NCI-H1930 (cell line): ENCODE measurements at places on chromosomes 11 and 22.

GRCh38 chr22:29330753-29331152 lies 15.3 kb upstream of the RASL10A start:
- DNase-seq, result no peak

GRCh38 chr11:63530021-63530420 lies 6.6 kb upstream of the PLAAT4 start:
- DNase-seq, result no peak

DNA sequence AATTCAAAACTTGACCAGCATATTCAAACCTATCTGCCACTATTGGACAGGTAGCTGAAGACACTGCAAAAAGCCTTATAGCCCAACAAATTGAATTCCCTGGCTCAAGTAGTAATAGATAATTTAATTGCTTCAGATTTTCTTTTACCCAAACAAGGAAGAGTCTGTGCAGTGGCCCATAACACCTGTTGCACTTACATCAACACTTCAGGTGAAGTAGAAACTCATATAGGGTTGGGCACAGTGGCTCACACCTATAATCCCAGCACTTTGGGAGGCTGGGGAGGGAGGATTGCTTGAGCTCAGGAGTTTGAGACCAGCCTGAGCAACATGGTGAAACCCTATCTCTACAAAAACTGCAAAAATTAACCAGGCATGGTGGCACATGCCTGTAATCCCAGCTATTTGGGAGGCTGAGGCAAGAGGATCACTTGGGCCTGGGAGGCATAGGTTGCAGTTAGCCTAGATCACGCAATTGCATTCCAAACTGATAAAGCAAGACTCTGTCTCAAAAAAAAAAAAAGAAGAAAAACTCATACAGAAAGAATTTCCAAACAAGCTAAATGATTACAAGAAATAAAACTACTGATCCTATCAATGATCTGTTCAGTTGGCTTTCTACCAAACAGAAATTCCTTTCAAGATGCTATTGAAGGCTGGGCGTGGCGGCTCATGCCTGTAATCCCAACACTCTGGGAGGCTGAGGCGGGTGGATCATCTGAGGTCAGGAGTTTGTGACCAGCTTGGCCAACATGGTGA lies 9.5 kb downstream of the FOLR3 start:
- DNase-seq, result no peak

DNA sequence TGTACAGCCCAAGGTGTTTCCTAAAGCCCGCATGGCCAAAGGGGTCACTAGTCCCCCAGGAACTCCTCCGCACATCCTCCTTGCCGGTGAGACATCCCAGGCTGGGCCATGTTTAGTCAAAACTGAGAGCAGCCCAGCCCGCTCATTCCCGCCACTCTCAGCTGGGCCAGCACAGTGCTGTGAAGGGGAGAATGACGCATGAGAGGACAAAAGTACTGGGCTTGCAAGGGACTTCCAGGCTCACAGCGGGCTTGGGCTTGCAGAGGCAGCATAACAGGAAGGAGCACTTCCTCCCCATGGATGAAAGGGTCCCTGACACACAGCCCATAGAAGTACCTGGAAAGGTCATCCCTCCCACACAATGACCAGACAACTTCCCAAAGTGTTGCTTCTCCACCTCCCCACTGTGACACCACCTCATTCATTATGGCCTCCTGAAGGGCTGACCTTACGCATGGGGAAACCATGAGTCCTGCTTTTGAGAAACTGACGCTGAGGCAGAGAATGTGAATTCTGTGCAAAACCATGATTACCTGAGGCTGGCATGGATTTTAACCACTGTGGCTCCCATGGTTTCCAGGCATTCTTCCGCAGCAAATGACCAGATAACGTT lies 19.1 kb downstream of the ETS1 start:
- no peak for DNase-seq

DNA sequence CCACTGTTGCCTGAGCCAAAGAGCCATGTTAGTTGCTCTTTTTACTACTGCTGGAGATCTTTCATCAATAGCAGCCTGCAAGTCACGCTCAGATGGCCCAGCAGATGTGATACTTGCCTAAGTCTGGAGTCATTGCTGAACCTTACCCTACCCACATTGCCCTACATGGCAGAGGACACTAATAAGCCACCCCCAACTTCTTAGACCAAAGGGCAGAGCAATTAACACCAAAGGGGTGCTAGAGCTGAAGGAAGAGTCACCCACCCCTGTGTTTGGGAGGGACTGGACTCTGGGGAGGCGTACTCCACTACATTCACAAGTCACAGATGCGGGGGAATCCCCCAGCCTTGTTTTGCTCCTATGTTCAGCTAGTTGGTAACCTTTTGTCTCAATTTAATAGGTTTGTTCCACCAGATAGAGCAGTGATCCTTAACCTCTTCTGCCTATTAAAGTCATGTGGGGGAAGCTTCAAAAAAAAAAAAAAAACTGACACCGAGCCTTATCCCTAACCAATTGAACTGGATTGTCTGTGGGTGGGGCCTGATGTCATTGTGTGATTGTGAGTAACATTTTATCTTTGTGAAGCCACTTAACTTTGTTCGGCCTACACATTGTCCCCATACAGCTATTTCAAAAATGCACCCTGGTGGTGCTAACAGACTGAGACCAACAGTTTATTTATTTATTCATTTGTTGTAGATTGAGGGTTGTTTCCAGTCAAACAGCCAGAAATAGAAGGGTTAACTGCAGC lies 13.1 kb downstream of the ADM start:
- no peak for DNase-seq

DNA sequence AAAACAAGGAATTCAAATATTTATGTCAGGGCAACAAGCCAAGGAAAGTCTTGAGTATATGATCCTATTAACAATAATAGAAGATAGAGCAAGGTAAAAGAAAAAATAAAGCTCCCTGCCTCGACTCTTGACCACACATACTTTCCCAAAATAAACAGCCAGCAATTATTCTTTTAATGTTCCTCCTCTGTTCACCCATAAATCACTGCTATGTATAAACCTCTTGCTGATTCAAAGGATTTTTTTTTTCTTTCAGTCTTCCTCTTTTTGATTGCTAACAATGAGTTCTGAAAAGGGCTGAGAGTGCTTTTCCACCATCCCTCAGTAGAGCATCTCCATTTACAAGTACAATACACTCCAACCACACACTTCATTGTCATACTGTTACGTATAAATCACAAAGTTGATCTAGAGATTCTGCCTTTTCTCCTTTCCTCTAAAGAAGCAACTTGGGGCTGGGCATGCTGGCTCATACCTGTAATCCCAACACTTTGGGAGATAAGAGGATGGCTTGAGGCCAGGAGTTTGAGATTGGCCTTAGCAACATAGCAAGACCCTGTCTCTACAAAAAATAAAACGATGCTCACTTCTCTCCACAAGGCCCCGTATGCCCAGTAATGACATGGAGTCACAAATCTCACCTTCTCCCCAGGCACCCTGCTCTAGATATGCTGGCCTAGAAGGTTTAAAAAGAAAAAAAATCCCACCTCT lies 24.0 kb downstream of the RAB30 start:
- peak; percentile 76 for DNase-seq

DNA sequence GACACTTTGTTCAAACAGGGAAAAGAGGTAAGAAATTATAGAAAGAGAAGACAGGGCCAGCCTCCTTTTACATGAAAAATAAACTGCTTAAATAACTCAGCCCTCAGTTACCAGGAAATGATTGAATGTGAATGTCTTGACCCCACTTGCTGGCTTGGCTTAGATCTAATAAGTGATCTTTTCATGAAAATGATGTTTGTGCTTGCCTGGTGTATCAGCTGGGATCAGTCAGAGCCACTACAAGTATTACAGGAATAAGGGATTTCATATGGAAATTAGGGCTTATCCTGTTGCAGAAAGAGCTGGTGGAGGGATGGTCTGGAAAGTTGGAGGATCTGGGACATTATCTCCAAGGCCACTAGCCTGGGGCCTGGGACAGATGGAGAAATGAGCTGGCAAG lies 51.8 kb downstream of the COMMD9 start:
- DNase-seq, result no peak

DNA sequence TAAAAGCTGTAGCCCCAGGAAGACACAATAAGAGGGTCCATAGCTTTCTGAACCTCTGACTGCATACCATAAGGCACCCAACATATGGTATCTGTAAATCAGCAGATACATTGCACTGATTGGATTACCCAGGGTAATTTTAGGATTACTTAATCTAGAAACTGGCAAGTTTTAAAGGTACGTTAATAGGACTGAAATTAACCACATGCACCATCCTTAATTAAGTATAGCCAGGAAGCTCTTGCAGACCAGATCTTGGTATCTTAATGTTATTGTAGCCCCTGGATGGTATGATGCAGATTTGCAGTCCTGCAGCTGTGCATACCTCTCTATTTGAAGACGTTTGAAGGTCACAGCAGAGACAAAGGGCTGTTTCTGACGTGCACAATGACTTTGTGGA lies 72.8 kb downstream of the ARHGAP42 start:
- no peak for DNase-seq

DNA sequence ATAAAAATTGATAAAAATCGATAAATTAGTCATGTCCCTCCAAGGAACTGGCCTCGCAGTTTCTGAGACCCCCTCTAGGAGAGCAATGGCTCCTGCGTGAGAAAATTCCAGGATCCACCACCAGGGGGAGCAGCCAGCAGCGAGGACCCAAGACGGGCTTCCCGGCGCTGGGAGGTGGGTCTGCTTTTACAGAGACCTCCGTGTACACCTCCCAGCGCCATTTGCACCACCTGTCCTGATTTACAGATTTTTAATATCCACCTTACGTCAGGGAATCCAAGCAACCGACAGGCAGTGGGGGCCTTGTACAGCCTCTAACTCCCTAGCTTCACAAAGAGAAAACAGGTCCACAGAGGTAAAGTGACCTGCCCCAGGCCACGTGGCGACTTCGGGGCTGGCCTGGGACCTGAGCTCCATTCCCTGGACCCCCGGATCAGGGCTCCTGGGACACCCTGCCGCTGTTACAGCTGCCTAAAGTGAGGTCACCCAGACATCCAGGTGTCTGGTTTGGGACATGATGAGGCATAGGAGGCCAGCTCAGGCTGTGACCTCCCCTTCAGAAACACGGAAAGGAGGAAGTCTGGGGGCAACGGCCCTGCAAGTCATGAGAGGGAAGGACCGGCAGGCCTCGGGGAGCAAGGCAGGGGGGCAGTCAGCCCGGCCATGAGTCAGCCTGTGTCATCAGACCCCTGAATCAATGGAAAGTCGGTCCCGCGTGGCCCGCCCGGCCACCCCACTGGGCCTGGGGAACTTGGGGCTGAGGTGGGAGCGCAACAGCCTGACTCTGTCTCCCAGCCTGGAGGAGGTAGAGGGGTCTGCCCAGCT lies 3.5 kb downstream of the OSM start:
- peak; percentile 62 for DNase-seq

- no peak for DNase-seq
These were observed 1.2 kb upstream of the SMIM35 start for GRCh38 chr11:118087931-118088330.

- DNase-seq, result no peak
These were observed 26.6 kb downstream of the PHLDB1 start for GRCh38 chr11:118633979-118634378.

- no peak for DNase-seq
These were observed 620 bp upstream of the ATG2A start for GRCh38 chr11:64917663-64917995.

DNA sequence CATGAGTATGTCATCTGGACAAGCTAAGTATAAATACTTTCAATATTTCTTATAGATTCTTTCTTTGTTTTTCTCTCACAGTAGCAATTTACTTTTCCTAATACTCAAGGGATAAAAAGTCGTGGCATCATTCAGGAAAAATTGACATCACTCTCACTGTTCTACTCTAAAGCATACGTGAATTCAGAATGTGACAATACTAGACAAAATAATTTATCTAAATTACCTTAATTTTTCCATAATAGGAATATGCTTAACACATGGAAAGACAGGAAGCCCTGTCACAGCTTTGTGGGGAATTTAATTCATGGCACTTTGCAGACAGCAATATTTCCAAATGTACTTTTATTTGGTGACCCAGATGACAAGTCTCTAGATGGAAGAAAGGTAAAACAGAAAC lies 394.6 kb downstream of the DLG2 start:
- no peak for DNase-seq

- DNase-seq, result no peak
These were observed 46.7 kb downstream of the MEI1 start for GRCh38 chr22:41745968-41746367.

GRCh38 chr11:77244277-77245027 lies 57.0 kb downstream of the GDPD4 start:
- no peak for DNase-seq

DNA sequence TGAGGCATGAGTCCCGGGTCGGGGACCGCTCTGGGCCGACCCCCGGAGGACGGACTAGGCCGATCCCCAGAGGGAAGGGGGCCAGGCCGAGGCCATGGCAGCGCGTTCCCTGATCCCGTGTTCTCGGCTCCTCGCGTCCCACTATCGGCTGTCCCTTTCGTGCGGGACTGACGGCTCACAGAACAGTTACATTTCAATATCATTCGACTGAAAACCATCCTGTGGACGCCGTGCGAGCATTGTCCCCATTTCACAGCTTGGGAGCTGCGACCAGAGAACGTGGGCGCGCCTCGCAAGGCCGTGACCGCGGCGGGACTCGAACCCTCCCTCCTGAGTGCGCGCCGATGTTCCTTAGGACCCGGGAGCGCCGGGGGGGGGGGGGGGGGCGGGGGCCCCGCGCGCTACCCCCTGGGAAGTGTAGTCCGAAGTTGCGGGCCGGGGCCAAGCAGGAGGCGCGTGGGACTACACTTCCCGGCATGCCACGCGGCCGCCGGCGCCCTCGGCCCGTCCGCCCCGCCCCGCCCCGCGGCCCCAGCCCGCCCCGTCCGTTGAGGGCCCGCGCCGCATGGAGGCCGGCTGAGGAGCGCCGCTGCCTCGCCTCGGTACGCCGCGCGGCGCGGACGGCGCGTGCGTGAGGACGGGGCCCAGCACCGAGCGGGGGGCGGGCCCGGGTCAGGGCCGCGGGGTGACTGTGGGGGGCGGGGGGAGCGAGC lies at the start of gene TRABD:
Gene TRABD (plus strand): TSS at position 539 of the 713 bp plus-strand sequence. CDS start 7,148 bp downstream, outside the sequence.
- peak; percentile 82 for DNase-seq

DNA sequence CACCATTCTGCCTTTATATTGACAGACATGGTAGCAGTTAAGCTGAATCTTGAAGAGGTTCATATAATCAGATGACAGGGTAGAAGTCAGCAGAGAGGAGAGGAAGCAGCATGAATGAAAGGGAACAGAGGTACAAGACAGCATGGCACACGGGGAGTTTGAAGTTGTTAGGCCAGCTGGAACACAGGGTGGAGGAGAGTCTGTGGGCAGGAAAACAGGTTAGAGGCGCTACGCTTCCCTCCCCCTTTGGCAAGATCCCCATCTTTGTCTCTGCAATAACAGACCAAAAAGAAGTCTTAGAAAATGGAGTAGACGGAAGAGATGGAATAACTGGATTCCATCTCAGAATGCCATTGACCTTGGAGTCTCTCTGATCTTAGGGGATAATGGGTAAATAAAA lies 20.0 kb upstream of the NDUFC2 start:
- no peak for DNase-seq

GRCh38 chr11:47980088-47980906 lies at the start of gene PTPRJ:
Gene PTPRJ, plus strand, starts transcription at chr11:47980559. Its CDS starts 354 bp downstream, at chr11:47980913.
- DNase-seq, result peak; percentile 47

DNA sequence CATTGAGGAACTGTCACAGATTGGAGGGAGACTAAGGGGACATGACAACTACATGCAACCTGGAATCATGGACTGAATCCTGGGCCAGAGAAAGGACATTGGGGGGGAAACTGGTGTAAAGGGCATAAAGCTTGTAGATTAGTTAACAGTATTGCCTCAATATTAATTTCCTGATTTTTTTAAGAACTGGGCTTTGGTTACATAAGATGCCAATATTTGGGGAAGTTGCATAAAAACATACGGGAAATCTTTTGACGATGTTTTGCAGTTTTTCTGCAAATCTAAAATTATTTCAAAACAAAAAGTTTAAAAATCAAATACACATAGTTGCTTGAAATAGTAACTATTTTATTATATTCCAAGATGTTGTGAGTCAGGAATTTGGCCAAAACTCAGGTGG lies 2.9 kb upstream of the FOLR3 start:
- DNase-seq, result no peak

GRCh38 chr22:48347311-48347710 lies 1480.4 kb downstream of the BRD1 start:
- DNase-seq, result no peak
